Activated T-cell treated with anti-CD3 and anti-CD28 coated beads, Interleukin-2, amount 50 U/mL, for 72 hours (primary cell): ENCODE measurements at places on chromosomes 5 and 9. TPM values are rescaled to one million over a fixed set of nuclear protein-coding genes. Genes with fewer than 3 reads are reported as not detected.

DNA sequence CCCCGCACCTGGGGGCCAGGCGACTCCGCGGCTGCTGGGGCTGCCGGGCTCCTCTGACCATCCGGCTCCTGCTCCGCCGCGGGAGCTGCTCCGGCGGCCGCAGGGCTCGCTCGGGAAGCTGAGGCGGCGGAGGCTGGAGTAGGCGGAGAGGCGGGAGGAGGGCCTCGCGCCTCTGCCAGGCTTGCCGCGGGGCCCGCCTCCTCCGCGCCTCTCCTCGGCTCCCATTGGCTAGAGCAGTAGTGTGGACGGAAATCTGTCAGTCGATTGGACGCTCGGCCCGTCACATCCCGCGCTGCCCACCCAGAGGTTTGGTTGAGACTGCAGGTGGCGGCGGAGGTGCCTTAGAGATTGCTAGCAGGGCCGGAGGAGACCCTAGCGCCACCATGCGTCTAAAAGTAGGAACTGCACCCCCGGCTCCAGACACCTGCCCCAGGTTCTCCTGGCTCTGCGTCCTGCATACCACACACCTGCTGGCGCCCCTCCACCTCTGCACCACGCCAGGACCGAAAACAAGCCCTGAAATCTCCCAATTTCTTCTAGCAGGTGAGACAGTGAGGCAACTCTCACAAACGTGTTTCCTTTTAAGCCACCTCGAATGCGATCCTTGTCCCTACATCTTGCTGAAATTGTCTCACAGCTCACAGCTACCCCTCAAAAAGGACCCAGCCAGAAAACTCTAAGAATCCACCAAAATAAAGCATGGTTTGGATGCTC, at the start of gene SCAI:
TSS of gene SCAI (minus strand) at position 152 of the 714 bp plus-strand sequence. CDS start at position 61, 91 bp downstream.
- DNase-seq = peak; percentile 98

DNA sequence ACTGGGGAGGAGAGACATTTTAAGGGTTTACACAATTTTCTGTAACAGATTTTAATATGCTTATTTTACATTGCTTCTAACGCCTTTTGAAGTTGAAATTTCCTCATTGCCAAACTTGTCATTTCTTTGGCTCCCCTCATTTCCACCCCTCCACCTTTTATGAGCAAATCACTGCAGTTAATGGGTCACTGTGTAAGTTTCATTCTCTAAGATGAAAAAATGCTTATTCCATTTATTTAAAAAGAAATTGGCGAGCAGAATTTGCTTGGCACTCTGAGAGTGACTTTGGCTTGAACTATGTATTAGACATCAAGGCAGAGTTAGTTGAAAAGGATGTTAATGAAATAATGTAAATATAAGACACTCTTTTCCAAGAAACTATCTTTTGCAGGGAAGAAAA, 66.6 kb downstream of the ITGA1 start:
- no peak for DNase-seq

DNA sequence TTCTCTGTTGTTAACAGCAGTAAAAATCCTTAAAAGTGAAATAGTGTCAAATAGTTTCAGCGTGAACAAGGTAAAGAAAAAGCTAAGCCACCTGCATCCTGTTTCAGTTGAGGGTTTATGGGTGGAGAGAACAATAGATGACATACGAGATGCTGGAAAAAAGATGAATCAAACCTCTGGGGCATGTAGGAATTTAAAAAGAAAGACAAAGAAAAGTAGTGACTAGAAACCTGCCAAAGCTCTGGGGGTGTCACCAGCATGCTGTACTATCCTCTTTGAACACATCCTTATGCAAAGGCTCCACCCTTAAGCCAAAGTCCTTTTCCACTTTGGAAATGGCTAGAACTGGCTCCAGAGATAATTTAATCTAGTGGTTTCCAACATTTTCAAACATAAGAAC, 22.2 kb downstream of the SCAI start:
- DNase-seq = no peak

GRCh38 chr5:140978260-140978659, 12.0 kb downstream of the PCDHAC2 start:
- DNase-seq = no peak

- peak; percentile 51 for DNase-seq
These were observed 19.8 kb downstream of the MLANA start for GRCh38 chr9:5910413-5911057.

- peak; percentile 86 for DNase-seq
These were observed 22.1 kb downstream of the PTCH1 start for GRCh38 chr9:95494416-95495371.

DNA sequence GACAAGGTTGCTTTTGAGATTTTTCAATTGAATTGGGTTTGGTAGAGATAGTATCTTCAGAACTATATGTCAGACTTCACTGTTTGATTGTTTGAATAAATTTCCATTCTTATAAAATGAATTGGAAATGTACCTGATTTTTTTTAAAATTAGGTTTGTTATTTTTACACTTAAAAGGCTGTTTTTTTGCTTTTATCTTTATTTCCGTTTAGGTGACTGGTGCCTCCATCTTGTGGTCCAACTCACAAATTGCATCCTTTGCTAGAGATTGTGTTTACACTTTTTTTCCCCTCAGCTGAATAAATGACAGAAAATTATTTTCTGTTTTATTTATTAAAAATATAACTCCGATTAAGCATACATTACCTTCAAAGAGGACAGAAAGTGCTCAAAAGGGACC, 15.6 kb downstream of the NDUFAF2 start:
- peak; percentile 5 for DNase-seq

DNA sequence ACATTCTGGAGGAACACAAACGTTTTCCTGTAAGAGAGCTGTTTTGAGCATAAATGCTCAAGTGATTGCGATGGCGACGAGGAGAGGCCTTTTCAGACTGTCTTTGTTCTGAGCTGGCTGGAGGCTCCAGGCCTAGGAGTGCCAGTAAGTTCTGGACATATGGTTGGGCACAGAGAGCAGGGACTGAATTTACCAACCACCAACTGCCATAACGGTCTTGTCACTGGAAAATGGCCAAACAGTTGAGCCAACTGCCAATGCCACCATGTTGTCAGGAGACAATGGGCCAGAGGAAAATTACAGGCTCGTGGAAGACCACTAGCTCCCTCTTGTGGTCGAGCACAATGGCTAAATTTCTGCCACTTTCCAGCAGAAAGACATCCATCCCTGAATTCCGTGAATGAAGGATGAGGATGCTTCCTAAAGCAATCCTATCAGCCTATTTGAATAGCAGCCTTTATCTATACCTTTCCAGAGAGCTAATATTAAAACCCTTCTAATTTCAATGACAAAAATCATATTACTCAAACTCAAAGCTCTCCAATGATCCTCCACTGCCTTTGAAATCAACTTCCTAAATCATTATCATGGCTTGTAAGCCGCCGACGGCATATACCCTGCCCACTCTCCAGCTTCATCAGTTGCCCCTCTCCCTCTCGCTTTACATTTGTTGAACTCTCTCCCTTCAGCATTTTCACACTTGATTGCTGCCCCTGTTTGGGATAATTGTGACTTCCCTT, 66.9 kb upstream of the GLIS3 start:
- peak; percentile 49 for DNase-seq

- DNase-seq = no peak
These were observed 570.6 kb upstream of the ZNF608 start for GRCh38 chr5:125316915-125317535.

GRCh38 chr9:119544492-119544891, 175.3 kb upstream of the BRINP1 start:
- no peak for DNase-seq

DNA sequence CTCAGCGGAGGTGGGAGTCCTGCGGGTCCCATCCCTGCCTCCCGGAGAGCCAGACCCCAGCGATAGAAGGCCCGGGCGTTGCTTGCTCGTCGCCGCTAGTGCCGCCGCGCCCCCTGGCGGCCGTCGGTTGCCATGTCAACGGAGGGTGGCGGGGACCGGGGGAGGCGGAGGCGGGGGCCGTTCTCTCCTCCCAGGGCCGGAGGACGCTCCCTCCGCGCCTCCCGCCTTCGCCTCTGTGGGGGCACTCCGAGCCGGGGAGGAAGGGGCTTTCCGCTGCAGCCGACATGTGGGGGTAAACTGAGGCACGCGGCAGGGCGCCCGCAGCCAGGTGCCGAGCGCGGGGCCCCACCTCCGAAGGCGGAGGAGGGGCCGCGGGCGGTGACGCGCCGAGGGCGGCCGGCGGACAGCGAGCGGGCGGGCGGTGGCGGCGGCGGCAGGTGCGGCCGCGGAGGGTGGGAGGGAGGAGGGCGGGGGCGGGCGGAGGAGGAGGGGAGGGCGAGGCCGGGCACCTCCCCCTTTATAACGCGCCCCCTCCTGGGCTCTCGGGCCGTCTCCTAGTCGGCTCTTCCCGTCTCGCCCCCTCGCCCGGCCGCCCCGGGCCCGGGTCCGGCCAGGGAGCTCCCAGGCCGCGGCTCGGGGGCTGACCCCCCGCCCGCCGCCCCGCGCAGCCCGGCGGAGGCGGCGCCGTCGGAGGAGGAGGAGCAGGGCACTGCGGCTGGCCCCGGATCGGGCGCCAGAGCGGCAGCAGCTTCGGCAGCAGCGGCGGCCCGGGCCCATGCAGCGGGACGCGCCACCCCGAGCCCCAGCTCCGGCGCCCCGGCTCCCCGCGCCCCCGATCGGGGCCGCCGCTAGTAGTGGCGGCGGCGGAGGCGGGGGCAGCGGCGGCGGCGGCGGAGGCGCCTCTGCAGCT, 556 bp upstream of the CDK9 start:
- DNase-seq = peak; percentile 91

DNA sequence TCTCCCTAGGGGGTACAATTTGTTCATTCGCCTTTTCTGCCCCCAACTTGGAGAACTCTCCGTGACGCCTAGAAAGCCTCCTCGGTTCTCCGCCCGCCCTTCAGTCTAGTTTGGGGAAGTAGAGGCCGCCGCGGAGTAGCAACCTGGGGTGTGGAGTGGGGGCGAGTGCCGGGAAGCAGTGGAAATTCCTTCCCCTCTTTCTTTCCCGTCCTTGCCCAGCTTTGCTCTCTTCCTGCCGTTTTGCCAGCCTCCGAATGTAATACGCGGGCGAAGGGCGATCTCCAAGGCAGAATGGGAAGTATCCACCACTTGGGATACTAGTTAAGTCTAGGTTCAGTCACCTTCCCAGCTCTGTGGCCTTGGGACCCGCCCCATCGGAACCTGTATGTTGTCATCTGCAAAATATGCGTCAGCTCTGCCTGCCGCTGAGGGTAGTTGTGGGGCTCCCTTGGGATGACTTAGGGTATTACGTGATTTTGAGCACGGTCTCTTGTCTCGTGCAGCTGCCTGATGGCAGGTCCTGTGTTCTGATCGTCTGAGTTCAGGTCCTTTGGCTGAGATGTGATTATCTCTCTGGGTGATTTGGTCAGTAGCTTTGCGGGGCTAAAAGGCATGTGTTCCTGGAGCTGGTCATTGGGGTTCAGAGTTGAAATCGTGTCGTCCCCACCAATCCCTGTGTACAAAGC, 724 bp downstream of the PAM start:
- peak; percentile 81 for DNase-seq

GRCh38 chr9:134855900-134856377, 24.7 kb upstream of the FCN2 start:
- DNase-seq = no peak

- no peak for DNase-seq
These were observed 20.4 kb downstream of the SLC25A25 start for GRCh38 chr9:128088253-128088945.

DNA sequence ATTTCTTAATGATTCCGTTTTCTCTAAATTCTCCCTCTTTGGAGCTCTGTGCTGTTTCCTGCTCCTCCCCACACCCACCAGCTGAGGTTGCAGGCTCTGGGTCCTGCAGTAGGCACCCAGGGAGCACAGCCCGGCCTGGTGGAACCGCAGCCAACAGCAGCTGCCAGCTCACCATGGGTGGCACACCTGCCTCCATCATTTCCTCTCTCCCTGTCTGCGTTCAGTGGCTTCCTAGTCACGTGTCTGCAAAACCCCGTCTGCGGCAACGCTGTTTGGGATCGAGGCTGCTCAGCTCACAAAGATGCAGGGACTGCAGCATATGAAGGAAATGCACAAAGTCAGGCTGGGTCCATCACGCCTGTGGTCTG, 367.8 kb downstream of the IRX2 start:
- no peak for DNase-seq

DNA sequence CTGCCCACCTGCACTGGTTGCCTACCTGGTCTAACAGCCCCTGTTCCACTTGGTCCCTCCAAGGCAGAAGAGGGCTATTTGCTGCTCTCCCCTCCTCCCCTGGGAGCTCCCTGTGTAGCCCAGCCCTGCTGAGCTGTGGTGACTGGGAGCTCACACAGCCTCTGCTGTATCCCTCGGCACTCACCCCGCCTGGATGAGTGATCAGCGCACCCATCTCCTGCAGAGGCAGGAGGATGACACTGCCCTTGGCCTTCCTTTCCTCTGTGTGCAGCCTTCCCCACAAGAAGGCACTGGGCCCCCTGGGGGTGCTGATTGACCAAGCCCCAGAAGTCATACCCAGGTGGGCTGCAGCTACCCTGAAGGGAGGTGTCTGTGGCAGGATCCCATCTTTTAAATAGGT, 134.2 kb downstream of the ADAMTS2 start:
- no peak for DNase-seq

GRCh38 chr9:23683611-23684061, 142.4 kb downstream of the ELAVL2 start:
- no peak for DNase-seq

The CER1 gene
- total RNA-seq = not detected

The TXNDC8 gene
- total RNA-seq = not detected

The GRXCR2 gene
- not detected for total RNA-seq

The PCDHB7 gene
- not detected for total RNA-seq

The LAMC3 gene
- 0.74 TPM for total RNA-seq

The PCDHGA8 gene
- not detected for total RNA-seq

The OR1J2 gene
- not detected for total RNA-seq
